ENCODE measurements at places on chromosomes 1 and 21.

- DNase-seq: no peak
Measured at GRCh38 chr1:31562707-31563360, 13.5 kb upstream of the TINAGL1 start.

- no peak for DNase-seq
Measured at GRCh38 chr21:38308532-38309119, 51.8 kb downstream of the KCNJ15 start.

GRCh38 chr1:117084231-117084630, 24.1 kb downstream of the TTF2 start:
- DNase-seq: no peak

DNA sequence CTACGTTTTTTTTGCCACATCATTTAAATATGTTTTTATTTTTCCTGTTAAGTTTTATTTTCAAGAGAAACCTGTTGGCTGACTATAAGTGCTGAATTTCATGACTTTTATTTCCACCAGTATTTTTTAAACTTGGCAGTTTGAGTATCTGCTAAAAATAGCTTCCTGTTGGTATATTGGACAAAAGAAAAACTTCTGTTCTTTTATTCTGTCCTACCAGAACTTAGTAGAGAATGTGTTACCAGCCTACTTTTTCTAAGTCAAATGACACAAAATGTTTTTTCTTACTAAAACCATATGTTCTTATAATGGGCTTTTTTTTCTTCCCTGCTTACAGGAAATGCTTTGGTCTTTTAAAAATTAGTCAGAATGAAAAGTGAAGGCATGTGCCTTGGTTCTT, 7.6 kb downstream of the DR1 start:
- no peak for DNase-seq

GRCh38 chr1:168505006-168505405, 38.8 kb downstream of the XCL2 start:
- peak; percentile 53 for DNase-seq

- DNase-seq: peak; percentile 89
Measured at GRCh38 chr1:158833264-158833663, 2.1 kb downstream of the MNDA start.

DNA sequence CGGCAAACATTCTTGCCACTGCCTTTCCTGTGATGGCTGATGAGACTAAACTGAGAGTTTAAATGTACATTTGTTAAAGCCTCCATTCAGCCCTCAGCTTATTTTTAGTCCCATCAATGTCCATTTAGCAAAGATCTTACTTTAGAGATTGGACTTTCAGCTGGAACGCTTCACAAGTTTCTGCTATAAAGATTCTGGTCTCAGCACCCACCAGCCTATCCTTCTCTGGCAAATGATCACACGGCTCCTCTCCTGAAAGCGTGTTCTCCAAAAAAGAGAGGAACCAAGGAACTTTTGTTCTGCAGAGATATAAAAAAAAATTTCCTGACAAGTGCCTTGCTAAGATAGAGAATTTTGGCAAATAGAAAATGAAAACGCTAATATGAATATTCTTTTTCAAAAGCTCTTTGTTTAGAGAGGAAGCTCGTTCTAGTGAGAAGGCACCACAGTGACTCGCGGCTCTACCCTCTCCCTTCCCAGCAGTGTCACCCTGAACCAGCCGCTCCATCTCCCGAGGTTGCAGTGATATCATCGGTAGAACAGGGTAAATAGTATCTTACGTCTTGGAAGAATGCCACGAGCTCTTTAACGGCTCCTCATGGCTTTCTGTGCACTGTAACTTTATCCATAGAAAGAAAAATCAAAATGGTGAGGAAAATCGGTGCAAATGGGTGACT, 200.2 kb downstream of the APP start:
- DNase-seq: peak; percentile 21

GRCh38 chr1:169858467-169858866, 35.2 kb downstream of the SCYL3 start:
- DNase-seq: no peak

DNA sequence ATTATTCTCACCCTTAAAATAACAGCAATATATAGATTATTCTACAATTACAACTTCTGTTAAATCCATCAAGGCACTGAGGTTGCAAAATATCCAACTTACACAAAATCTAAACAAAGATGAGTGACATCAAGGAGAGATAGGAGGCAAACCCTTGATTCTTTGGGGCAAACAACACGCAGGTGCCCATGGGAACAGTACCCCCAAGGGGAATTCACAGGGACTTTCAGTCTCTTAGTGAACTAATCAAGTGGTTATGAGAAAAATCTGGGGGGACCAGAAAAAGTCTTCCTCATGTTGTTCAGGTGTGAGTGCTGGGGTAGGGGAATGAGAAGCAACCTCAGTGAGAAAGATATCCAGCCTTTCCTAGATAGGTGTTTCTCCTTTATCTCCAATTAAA, 1107.9 kb downstream of the PLA2G4A start:
- DNase-seq: no peak

DNA sequence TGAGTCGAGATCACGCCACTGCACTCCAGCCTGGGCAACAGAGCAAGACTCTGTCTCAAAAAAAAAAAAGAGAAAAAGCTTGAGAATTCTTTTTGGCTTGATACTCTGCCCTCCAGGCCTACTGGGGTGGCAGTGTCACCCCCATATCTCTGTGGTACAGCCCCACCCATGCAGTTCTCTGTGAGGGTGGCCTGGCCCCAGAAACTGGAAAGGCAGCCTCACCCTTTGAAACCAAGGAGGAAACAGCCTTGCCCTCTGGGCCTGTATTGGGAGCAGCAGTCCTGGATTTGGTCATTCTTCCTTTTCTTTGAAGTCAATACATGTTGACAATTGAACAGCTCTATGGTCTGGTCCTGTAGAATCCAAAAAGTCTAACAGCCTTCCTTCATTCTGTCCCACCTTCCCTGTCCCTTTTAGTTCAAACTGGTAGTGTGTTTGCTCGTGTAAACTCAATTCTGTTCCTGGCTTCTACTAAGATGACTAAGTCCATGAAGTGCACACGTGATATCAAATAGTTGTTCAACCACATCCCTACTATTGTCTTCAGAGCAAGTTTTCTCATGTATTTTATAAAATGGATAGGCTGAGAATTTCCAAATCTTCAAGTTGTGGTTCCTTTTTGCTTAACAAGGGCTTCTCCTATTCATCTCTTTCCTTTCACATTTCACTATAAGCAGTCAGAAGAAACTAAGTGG, 13.2 kb downstream of the ST7L start:
- no peak for DNase-seq

- DNase-seq: no peak
Measured at GRCh38 chr21:28256420-28256831, 736.3 kb downstream of the LTN1 start.

GRCh38 chr1:228496084-228496483, 8.9 kb downstream of the RNF187 start:
- no peak for DNase-seq

- DNase-seq: no peak
Measured at GRCh38 chr1:48793863-48794262, 17.2 kb upstream of the BEND5 start.

- no peak for DNase-seq
Measured at GRCh38 chr1:95723346-95723745, 489.3 kb downstream of the RWDD3 start.

DNA sequence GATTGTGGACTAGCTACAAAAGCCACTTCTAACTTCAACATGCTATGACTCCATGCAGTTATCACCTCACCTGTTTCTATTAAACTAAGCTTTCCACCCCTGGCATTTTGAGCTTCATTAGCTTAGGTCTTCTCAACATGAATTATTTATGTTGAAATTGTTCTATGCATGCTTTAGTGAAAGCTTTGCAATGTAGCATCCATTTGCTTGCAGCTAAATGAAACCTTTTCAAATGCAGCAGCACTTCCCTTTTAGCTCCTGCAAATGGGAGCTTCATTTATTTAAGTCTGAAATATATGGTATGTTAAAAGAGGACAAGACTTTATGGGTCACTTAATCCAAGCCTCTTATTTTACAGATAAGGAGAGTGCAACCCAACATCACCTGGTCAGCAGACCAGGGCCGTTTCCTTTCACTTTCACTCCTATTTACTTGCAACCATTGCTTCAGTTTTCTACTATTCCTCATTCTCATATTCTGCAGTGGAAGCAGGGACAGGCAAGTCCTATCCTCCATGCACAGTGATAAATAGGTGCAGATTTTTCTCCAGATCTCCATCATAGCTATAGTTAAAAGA, 56.4 kb upstream of the SAMSN1 start:
- peak; percentile 73 for DNase-seq

DNA sequence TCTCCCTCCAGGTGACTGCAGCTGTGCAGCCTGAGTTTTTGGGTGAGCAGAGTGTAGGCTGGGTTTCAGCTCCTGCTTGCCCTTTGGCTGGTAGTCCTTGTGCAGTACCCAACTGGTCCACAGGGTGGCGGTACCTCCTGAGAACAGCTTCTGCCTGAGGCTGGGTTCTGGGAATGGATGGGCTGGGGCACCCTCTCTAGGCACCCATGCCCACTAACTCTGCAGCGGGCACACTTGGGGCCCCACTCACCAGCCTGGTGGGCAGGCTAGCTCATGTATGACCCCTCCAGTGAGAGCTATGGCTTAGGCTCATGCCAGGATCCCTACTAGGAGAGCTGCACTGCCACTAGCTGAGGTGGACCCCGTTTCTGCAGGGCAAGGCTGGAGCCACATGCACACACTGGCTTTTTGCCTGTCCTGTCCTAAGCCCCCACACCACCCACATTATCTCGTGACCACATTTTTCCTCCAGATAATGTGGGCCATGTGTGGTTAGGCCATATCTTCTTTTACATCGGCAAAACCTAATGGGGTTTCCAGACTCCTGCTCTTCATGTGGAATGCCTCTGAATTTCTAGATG, 15.5 kb upstream of the GSTM4 start:
- peak; percentile 77 for DNase-seq

DNA sequence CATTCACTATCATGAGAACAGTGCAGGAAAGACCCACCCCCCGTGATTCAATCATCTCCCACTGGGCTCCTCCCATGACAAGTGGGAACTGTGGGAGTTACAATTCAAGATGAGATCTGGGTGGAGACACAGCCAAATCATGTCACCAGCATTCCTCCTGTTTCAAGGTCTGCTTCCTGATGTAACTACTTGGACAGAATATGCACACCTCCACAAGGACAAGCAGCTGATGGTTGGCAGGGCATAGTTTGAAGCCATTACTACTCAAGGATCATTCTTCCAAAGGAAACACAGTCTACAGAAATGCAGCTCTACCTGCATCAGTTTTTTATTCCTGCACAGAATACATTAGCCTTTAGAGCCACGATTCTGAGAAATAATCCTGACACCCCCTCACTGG, 28.5 kb upstream of the RNF2 start:
- DNase-seq: peak; percentile 16

GRCh38 chr1:229625915-229626831, at the start of the genes TAF5L and URB2:
TSS of gene TAF5L (minus strand) at chr1:229626122. CDS start at chr1:229614482, 11,640 bp downstream.
TSS of gene URB2 (plus strand) at chr1:229626247. CDS start at chr1:229627634, 1,387 bp downstream.
- peak; percentile 90 for DNase-seq

DNA sequence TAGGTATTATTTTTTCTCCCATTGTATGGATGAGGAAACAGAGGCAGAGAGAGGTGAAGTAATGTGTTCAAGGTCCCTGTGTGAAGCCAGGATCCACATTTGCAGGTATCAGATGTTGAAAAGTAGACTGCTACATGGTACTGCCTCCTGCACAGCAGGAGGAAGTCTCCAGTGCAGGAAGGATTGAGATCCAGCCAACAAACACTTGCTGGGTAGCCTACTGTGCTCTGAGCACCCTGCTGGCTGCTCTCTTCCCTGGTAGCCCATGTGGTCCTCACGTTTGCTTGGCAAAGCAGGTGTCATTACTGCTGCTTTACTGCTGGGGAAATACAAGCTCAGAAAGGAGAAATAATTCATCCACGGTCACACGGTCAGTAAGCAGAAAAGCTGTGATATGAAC, 21.3 kb upstream of the GRIK3 start:
- DNase-seq: no peak

DNA sequence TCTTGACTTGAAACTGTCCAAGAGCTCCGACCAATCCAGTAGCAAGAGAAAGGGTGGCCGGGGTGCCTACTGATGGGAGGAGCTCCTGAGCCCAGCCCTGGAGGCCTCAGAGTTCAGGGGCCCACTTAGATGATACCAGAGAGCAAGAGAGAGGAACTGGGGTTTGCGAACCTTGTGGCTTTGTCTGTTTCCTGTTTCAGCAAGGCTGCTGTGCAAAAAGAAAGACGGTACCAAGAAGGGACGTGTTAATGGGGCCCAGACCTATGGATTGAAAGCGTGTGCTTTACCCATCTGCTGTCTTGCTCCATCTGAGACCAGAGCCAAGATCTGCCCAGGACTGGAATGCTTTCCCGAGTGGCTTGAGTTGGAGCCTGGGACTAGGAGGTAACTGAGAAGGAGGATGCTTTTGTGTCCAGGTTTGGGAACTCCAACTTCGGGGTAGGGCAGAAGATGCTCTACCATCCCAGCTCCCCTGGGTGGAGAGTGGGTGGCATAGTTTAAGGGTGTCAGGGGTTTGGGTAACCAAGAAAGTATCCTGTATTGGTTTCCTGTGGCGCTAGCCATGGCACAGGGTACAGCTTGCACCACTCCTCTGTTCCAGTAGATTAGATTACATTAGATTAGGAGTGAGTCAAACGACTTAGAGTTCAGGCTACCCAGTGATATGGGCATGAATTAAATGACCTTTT, at the start of gene TRAF3IP3:
TSS of gene TRAF3IP3 (plus strand) at position 128 of the 689 bp plus-strand sequence. CDS start 3,987 bp downstream, outside the sequence.
- peak; percentile 86 for DNase-seq

DNA sequence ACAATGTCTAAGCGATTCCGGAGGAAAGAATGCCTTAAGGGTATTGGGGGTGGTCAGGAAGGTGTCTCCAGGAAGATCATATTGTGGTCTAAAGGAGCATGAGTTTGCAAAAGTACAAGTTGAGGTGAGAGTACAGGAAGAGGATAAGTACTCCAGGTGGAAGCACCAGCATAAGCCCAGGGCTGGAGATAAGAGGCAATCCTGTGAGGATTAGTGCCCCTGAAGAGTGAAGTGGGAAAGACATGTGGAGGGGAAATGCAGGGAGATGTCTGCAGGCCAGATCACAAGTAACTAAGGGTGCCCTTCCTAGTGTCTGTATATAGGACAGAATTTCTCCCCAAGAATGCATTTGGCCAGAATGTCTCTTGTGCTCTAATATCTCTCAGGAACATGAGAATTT, 188.3 kb upstream of the DPT start:
- DNase-seq: no peak

- no peak for DNase-seq
Measured at GRCh38 chr1:197393105-197393504, 125.1 kb downstream of the CRB1 start.

GRCh38 chr1:42913426-42914091, 45.1 kb downstream of the SLC2A1 start:
- peak; percentile 84 for DNase-seq

DNA sequence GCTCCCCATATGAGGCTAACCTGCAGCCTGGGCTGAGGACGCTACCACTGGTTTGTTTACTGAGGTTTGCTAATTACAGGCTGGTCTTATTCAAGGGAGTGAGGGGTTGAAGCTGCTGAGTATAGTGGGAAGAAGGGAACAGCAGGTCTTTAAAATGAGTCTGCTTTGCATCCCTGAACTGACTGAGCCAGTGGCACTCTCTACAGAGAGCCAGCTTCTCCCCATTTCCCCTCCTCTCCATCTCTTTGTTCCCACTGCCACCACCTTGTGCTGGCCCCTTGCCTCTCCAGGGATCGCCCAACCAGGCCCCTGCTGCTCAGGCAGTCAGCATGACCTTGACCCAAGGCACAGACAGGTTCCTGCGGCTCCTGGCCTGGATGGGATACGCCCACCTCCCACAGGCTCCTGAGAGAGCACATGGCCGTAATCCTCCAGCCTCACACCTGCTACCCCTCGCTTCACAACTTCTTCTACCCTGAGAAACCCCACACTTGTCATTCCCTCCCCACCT, 45.0 kb downstream of the IER5 start:
- no peak for DNase-seq

GRCh38 chr1:156627313-156627880, 8.2 kb downstream of the HAPLN2 start:
- DNase-seq: peak; percentile 54
